ENCODE measurements at places on chromosomes 1 and 21.

GRCh38 chr21:34372321-34372720 is 3.0 kb upstream of the SMIM11 start:
- DNase-seq = no peak

DNA sequence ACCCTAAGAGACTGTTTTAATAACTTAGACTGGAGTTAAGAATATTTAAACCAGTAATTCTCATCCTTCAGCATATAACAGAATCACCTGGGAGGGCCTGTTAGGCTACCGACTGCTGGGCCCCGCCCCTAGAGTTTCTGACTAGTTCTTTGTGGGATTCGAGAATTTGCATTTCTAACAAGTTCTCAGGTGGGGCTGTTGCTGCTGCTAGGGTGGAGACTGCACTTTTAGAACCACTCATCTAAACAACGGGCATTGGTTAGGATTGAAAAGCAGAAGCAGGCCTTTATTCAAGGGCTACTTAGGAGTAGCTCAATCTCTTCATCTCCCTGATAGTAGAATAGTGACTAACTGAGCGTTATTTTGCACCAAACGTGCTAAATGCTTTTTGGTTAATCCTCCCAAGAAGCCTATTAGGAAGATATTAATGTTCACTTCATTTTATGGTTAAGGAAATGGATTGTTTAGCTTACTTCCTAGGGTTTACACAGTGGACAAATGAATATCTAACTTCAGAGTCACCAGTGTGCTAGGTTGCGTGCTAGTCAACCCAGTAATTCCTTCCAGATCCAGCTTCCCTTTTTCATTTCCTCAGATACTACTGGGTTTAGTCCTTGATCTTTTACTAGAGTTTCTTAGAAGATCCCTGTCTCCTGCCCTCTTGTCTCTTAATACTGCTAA is 31.1 kb upstream of the UAP1 start:
- DNase-seq = no peak

- no peak for DNase-seq
Observed at GRCh38 chr1:27357281-27358037, 9.3 kb downstream of the MAP3K6 start.

DNA sequence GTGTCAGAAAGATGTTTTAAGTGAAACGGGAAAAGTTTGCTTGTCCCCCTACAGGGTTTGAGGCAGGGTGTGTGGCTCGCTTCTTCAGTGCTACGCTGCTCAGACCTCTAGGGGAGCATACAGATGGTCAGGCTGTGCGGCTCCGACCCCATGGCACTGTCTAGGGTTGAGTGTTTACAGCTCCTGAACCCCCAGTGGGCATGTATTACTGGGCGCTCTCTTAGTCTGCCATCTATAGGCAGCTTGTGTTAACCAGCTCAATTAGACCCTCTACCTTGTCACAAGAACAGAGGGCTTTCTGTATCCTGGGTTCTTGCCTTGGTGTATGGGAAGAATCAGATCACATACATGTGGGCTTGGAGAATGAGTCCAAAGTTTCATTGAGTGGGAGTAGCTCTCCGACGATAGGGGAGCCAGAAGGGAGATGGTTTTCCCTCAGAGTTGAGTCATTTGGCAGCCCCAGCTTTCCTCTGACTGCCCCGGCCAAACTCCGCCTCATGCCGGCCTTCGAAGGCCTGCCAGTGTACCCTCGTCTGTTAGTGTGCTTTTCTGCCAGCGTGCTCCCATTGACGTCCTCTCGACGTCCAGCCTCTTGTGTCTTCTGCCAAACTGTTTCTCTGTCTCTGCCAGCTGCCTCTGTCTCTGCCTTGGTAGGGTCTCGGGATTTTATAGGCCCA is 38.6 kb upstream of the ADGRL4 start:
- no peak for DNase-seq

GRCh38 chr1:155673003-155673402 is 15.6 kb downstream of the YY1AP1 start:
- DNase-seq = no peak

GRCh38 chr1:207004931-207005830 is 27.4 kb downstream of the C1orf116 start:
- no peak for DNase-seq

- no peak for DNase-seq
Observed at GRCh38 chr1:50724626-50725286, 235.3 kb downstream of the FAF1 start.

- no peak for DNase-seq
Observed at GRCh38 chr1:29581256-29581655, 344.9 kb downstream of the PTPRU start.

DNA sequence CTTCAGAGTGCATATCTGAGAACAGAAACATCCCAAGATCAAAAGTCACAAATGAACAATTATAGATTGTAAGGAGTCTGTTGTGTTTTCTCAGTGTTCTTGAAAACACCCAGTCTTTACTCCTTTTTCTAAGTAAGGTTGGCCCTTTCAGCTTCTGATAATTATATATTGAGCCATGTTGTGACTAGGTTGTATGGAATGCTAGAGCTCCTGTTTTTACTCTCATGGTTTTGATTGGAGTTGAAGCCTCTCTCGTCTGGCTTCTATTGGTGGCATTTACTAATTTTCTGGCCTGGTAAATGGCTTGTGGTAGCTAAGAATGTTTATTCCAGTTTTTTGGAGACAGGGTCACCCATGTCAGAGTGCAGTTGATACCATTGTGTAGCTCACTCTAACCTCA is 84.7 kb downstream of the NDUFS5 start:
- DNase-seq = peak; percentile 82

GRCh38 chr1:59696421-59697115 is 118.2 kb upstream of the HOOK1 start:
- no peak for DNase-seq

- no peak for DNase-seq
Observed at GRCh38 chr1:155043793-155044192, 7.3 kb upstream of the ADAM15 start.

DNA sequence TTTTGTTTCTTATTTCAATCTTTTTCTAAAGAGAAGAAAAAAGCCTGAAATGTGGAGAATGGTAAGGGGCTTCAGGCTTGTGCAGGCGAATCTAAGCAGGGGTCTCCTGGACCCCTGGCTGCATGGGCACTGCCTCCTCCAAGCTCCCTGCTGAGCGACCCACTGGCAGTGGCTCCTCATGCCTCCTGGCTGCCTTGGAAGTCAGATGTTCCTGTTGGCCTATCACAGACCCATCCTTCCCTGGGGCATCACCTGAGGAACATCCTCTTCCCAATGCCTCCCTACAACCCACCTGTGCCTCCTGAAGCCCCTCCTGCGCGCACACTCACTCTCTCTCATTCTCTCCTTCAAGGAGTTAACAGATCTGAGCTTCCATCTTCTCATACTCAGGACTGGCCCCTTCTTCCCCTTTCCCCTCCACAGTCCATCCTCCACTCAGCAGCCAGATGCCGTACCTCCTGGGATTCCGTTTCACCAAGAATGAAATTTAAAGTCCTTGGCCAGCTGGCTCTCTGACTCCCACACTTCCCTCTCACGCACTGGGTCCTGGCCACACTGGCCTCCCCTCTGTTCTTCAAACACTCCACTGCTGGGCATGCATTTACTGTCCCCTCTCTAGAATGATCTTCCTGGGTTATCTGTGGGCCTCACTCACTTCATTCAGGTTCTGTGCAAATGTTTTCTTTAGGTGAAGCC is 41.7 kb downstream of the AZIN2 start:
- no peak for DNase-seq

GRCh38 chr1:204377800-204378668 is 18.3 kb upstream of the PLEKHA6 start:
- peak; percentile 68 for DNase-seq

DNA sequence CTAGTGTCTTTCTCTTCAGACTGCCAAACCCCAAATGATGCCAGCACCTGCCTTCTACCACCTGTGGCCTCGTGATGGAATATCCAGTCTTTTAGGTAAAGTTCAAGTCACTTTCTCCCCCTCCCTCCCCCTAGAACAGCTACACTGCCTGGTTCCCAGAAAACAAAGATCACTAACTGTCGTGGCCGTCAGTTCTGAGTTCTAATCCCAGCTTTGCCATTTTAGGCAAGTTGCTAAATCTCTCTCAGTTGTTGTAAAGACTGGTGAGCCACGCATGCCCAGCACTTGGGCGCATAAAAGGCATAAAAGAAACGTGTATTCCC is 648 bp upstream of the TRAPPC3 start:
- no peak for DNase-seq

DNA sequence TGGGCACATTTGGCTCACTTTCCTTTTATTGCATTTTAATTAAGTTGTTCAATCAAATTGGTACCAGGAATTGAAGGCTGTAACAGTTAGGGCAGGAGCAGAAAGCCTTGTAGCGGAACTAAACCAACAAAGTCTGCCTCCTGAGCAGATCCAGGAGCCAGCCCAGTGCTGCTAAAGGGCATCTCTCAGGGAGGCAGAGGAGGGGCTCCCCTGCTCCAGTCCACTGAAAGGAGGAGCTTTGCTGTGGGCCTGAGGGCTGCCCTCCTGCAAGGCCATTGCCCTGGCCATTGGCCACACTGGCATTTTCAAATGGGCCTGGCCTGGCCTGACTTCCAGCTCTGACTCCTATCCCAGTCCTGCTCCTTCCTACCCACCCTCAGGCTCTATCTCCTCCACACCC is 3.7 kb upstream of the TRABD2B start:
- no peak for DNase-seq

DNA sequence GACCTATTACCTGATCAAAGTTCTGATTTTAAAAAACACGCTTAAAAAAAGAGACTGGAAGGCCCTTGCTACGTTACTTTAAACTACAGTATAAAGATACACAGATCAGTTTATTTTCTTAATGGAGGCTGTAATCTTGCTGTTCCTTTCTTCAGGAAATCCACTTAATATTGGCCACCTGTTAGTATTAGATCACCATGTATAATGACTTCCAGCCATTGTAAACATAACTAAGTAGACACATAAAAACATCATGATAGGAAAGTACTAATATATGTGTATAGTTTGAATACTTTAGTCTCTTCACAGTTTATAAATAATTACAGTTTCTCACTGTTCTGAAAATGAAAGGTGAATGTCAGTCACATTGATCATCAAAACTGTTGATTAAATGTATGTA is 68.6 kb downstream of the ADGRL2 start:
- no peak for DNase-seq

DNA sequence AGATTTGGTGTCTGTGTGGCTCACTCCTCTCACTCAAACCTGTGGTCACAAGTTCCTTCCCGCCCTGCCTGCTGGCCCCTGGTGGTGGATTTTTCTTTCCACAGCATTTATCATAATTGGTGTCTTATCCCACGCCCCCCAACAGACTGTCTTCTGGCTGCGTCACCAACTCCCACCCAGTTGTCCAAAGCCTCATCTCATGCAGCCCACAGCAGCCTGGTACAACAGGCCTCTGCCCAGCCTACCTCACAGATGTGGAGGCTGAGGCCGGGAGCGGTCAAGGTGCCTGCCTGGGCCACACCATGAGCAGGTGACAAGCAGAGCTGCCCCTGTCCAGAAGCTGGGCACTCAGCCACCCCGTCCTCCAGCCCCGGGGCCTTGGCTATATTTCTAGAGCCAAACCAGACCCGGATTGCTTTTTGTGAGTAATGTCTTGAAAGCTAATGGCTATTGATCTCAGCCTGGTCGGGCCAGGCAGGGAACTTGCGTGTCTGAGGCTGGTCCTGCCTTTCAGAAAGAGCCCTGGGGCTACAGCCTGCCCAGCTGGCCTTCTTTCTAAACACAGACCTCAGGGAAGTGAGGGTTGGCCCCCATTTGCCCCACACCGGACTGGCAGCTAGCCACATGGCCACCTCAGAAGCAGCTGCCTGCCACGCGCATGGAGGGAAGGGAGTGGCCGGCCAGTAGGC is 2.6 kb downstream of the KCNAB2 start:
- DNase-seq = peak; percentile 18

DNA sequence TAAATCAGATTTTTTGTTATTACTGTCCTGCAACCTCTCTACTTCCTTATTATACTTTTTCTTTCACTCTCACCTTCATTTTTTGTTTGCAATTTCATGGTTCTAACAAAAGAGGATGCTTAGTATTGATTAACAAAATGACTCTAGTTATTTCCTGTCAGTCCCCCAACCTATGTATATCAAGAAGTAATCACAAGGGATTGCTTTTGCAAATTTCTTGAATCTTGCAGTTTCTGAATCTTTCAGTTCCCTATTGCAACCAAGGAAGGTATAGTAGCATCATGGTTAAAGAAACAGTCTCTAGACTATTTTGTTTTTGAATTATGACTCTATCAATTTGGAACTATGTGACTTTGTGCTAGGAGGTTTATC is 446.9 kb downstream of the NEGR1 start:
- no peak for DNase-seq

DNA sequence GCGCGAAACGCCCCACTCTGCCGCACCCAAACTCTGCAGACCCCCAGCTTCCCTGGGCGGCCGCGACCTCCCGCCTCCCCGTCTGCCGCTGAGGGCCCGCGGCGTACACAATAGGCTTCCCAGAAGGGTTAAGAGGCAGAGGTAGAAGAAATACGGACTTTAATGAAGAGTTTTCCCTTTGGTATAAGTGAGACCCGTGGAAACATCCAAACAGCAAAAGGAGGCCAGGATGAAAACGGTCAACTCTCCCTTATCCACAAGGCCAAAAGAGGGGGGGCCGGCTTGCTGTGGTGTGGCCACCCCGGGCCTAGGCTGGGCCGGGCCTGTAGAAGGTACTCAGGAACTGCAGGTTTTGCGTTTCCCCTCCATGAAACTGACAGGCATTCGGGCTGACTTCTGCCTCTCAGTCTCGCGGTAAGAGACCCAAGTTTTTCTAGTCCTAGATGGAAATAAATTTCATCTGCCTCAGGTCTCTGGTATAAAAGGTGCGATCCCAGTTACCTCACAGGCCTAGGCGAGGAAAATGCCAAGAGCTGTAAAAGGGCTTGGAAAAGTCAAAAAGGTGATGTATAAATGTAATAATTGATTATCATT is 671 bp upstream of the PYGO2 start:
- DNase-seq = no peak

DNA sequence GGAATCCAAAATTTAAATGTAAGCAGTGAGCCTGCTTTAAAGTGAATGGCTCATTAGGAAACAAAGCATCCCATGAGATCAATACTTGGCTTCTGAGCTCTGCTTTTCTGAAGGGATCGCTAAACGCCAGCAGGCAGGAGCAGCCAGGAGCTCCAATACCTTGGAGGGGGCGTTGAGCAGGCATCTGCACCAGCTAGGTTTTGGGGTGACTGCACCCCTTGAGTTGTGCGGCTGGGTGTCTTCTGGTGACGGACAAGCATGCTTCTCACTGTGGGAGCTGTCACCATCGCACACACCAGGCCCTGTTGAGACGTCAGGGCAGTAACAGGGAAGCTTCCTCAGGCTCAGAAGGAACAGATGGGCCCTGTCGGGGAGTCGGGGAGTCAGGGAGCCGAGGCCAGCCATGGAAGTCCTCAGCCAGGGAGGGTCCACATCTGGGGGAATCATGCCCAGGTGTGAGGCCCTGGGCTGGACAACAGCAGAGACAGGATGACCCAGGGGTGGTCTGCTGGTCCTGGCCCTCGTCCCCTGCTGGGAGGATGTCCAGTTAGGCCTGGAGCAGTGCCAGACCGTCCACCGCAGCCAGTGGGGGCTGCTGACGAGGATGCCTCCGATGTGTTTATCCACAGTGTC is 57.9 kb upstream of the ADARB1 start:
- no peak for DNase-seq

DNA sequence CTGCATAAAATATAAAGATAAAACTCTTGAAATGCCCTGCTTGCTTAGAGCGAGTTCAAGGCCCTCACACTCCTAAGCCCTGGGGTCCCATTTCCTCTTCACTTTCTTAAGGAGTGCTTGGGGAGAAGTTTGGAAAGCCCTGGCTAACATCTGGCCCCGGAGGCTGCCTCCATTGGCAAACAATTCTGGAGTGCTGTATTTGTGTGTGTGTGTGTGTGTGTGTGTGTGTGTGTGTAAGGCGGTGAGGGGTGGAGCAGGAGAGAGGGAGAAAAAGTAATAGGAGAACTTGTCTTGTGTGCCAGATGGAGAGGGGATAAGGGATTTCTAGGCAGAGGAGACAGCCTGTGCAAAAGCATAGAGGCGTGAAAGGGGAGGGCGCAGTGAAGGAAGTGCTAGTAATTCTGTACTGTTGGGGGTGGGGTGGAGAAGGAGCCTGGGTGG is 578 bp upstream of the TRIM62 start:
- peak; percentile 71 for DNase-seq

Data from NCI-H2227 treated with DMSO at 0.1 percent for 48 hours (cell line).